ENCODE measurements at places on chromosomes 1 and 21. TPM values are rescaled to one million over a fixed set of nuclear protein-coding genes. Genes with fewer than 3 reads are reported as not detected.

The HSPB7 gene
- not detected for total RNA-seq

The PTCH2 gene
- total RNA-seq: 0.19 TPM

The AIM2 gene
- total RNA-seq: not detected

The CHRM3 gene
- total RNA-seq: 3.4 TPM

The DEPDC1 gene
- 2.1 TPM for total RNA-seq

The DNASE2B gene
- not detected for total RNA-seq

The RBM11 gene
- not detected for total RNA-seq

The EPHA10 gene
- total RNA-seq: not detected

The LCE1B gene
- total RNA-seq: not detected

The AADACL4 gene
- total RNA-seq: not detected

The CD48 gene
- not detected for total RNA-seq

The PPP2R5A gene
- 49.5 TPM for total RNA-seq

The GUCA2B gene
- total RNA-seq: not detected

The PTGER3 gene
- 0.05 TPM for total RNA-seq

The PPIAL4G gene
- not detected for total RNA-seq

The CCDC28B gene
- 17.5 TPM for total RNA-seq

The C1QTNF12 gene
- total RNA-seq: 0.76 TPM

The COL6A1 gene
- 174 TPM for total RNA-seq

The OLFML2B gene
- total RNA-seq: 0.53 TPM
